ENCODE measurements at places on chromosomes 2 and 18.
A peak's percentile ranks its signal among the peaks of the same experiment; 100 is the strongest.

DNA sequence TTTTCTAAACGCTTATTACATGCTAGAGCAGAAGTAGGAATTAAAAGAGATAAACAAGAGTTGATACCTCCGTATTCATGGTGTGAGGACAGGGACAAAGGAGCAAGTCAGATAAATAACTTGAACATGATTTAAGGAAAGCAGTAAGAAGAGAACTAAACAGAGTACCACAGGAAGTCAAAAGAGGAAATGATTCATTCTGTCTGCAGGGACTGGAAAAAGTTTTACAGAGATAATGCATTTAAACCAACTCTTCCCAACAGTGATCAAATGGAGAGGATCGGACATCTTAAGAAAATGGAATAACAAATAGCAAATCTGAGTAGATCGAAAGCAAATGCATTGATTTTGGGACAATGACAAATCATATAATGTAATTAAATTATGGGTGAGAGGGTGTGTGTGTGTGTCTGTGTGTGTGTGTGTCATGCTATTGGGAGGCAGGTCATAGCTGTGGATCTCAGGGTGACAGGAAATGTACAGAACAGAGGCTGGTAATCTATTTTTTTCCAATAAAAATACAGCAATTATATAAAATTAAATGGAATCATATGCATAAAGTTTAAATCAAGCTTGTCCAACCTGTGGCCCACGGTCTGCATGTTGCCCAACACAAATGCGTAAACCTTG, 113.4 kb downstream of the MC4R start:
- no peak for DNase-seq

GRCh38 chr2:197356136-197356535, 45.6 kb upstream of the ANKRD44 start:
- DNase-seq: no peak

- DNase-seq: no peak
Observed at GRCh38 chr2:201465524-201465971, 14.0 kb downstream of the STRADB start.

DNA sequence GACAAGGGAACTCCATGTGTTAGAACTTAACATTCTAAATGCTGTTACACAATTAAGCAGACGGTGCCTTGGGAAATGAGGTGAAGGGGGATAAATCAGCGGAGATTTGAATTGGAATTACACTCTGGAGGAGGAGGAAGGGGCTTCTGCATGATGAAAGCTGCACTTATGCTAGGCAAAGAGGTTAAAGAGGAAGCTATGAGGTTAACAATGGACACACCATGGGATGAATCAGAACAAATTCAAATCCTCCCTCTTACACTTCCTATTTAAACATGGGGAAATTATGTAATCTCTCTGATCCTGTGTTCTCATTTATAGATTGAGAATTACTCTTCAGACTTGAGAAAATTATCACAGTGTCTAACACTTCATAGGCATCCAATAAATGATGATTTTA, 121.5 kb upstream of the SIX2 start:
- no peak for DNase-seq

DNA sequence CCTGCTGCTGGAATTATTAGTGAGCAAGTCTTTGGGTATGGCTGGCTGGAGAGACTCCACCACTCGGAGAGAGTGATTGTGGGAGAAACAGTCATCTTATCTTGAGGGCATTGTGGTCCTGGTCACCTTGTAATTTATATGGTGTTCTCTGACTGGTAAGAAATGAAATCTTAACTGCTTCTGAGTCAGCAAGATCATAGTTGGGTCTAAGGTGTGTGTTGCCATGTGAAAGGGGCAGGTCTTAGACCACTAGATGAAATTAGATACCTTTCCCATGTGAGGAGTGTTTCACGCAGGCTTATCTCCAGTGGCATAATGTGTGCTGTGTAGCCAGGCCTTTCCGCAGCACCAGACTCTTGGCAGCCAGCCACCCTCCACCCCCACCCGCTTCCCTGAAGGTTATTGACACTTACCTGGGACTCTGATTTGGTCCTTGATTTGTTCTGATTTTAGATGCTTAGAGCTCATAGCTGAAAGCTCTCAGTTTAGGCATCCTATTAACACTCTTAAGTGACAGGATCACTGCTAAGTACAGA, 7.7 kb downstream of the MAPRE3 start:
- DNase-seq: peak; percentile 63

- DNase-seq: no peak
Observed at GRCh38 chr2:44843641-44844310, 97.7 kb upstream of the SIX3 start.

DNA sequence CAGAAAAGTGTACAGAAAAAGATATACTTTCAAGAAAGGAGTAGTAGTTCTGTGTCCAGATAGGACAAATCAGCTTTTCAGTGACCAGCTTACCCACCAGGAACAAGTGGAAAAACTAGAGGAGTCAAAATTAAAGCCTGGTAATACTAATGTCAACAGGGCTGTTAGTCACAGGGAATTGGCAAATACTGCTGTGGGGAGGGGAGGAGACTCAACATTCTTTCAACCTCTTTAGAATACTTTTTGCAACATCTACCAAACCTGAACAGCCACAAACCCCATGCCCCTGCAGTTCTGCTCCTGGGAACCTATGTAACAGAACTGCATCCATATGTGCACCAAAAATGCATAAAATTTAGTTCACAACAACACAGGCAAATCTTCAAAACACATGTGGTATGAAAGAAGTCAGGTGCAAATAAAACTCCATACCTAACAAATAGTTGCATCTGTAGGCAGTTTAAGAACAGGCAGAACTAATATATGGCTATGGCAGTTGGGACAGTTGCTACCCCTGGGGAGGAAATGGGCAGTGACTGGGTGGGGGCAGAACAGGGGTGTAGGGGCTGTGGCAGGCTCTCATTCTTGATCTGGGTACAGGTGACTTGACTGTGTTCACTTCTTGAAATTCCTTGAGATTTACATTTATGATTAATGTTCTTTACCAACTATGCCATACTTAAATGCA, 9.7 kb downstream of the CMPK2 start:
- no peak for DNase-seq

DNA sequence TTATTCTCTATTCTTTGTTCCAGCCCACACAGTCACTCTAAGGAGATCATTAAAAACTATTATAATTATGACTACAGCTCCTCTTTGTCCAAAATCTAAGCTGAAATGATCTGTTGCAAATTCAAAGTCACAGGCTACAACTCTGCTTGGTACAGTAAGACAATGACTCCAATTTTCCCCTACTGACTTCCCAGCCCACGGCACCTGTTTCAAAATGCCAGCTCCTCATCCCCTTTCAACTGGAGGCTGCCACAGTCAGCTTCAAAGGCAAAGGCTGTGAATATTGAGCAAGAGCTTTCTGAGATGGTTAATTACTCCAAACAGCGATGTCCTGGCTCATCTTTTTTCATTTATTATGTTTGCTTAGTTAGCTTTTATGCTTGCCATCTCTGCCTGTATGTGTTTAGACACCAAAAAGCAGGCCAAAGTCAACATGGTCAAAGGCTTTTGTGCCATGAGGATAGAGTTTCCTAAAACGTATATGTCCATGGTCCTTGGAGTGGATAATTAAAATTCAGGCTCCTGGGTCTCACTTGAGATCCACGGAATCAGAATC, 141.1 kb downstream of the DOCK10 start:
- DNase-seq: no peak

GRCh38 chr18:23926571-23926970, 88.0 kb upstream of the TTC39C start:
- DNase-seq: no peak

DNA sequence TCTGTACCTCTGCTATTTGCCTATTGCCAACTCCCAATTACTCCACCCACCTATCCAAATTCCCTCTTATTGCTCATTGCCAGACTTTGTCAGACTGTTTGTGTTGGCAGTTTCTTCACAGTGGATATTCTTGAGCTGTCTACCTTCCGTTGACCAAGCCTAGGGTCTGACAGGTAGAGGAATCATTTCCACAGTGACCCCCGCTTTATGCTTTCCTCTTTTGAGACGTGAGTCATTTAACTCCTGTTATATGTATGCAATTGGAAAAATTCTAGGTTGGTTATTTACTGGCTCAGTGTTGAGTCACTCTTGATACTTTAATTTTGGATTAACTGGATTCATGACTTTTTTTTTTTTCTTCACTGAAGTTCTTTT, 187.7 kb downstream of the IRS1 start:
- DNase-seq: no peak

DNA sequence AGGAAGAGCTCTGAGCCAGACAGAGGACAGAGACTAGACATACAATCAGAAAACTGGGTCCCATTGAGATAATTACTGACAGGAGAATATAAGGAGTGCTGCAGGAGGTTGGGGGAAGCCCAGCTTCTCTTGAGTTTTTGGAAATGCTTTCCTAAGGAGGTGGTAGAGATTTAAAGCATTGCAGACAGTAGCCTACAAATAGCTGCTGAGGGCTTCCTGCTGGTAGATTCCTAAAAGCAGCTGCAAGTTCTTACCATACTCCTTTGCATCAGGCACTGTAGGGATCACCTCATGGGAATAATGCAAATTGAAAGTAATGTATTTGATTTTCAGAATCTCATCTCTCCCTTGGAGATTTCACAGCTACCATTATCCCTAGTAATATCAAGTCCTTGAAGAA, 902.6 kb upstream of the GCFC2 start:
- no peak for DNase-seq
